ENCODE measurements at places on chromosomes 1 and 21.
A peak's percentile ranks its signal among the peaks of the same experiment; 100 is the strongest.

- DNase-seq, result no peak
Measured at GRCh38 chr21:34762786-34763185, 94.0 kb downstream of the CLIC6 start.

DNA sequence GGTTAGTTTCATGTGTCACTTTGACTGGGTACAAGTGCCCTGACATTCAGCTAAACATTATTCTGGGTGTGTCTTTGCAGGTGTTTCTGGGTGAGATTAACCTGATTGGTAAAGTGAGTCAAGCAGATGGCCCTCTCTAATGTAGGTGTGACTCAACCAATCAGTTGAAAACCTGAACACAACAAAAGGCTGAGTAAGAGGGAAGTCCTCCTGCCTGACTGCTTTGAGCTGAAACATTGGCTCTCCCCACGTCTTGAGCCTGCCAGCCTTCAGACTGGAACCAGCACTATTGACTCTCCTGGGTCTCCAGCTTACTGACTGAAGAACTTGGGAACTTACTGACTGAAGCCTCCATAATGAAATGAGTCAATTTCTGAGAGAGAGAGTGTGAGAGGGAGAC is 70.0 kb upstream of the C21orf91 start:
- no peak for DNase-seq

- no peak for DNase-seq
Measured at GRCh38 chr1:203632941-203633340, 6.3 kb downstream of the ATP2B4 start.

GRCh38 chr1:113194846-113195830 is 122.1 kb downstream of the LRIG2 start:
- DNase-seq, result peak; percentile 28

GRCh38 chr1:14598498-14599182 is at the start of gene KAZN:
Gene KAZN, plus strand, starts transcription at chr1:14598685.
- DNase-seq, result peak; percentile 40

GRCh38 chr1:112674986-112675727 is 698 bp downstream of the MOV10 start:
- peak; percentile 57 for DNase-seq

GRCh38 chr1:212315907-212316306 is 30.7 kb downstream of the PPP2R5A start:
- no peak for DNase-seq

- DNase-seq, result no peak
Measured at GRCh38 chr1:201090541-201090940, 21.7 kb downstream of the CACNA1S start.

GRCh38 chr1:160436966-160437365 is 36.6 kb downstream of the VANGL2 start:
- no peak for DNase-seq

- DNase-seq, result no peak
Measured at GRCh38 chr1:154629061-154629674, 21.2 kb upstream of the ADAR start.

GRCh38 chr1:18178111-18178510 is 70.5 kb downstream of the IGSF21 start:
- no peak for DNase-seq

GRCh38 chr1:183958958-183959357 is 78.6 kb downstream of the COLGALT2 start:
- no peak for DNase-seq

GRCh38 chr1:184407816-184408510 is 21.1 kb downstream of the C1orf21 start:
- DNase-seq, result no peak

GRCh38 chr1:174954073-174954460 is 45.7 kb upstream of the CACYBP start:
- DNase-seq, result no peak

GRCh38 chr1:198856601-198857000 is 217.8 kb downstream of the PTPRC start:
- no peak for DNase-seq

DNA sequence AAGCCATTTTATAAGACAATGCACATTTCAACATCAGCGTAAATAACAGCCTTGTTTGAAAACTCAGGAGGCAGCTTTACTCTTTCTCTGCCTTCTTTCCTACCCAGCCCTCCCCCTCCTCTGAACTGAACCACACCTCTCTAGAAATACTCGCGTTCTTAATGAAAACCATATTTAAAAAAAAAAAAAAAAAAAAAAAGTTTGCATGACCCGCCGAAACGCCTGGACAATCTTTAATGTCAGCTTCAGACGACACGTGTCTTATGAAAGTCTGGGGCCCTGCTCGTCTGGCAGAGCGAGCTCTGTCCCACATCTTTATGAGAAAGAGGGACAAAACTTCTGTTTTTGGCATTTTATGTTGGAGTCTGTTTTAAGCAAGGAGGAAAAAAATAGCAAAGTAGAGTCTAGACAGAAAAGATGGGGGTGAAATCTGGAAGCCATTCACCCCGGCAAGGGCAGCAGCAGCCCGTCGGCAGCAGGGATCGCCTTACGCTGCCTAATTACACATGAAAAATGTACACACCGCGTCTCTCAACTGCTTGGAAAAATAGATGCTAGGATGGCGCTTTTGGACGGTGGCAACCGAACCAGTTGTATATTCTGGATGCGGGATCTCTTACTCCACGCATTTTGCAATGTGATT is 130.4 kb upstream of the ETS2 start:
- DNase-seq, result no peak

- DNase-seq, result no peak
Measured at GRCh38 chr1:230825761-230826160, 42.6 kb downstream of the C1orf198 start.

- no peak for DNase-seq
Measured at GRCh38 chr1:106360252-106360651, 696.2 kb upstream of the PRMT6 start.

DNA sequence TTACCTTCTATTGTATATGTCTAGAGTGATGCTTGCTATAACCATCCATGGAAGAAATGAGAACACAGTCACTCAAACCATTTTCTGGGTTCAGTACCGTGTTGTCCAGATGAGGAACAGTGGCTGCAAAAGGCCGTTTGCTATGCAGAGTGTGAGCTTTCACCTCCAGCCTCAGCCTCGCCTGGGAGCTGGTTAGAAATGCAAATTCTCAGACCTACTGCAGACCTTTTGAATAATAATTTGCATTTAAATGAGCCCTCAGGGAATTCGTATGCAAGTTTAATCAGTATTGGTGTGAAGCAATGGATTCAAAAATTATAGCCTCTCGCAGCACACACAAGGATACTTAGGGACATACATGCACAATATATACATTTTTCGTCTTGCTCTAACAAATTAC is 24.1 kb downstream of the KCNJ15 start:
- DNase-seq, result no peak

DNA sequence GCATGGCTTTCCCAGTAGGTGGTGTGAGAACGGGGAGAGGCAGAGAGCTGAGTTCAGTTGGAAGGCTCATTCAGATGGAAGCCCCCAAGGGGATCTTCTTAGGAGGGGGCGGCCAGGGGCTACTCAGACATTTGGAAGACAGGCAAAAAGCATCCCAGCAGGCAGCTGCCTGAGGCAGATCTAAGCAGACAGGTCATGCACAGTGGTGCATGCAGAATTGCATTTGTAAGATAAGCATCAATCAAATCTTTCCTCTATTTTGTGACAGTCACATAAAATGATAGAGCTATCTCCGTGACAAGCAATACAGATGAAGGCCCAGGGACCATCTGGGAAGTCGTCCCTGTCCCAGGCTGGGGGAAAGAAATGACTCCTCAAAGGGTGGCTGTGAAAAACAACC is 3.8 kb downstream of the RAB3B start:
- no peak for DNase-seq

- no peak for DNase-seq
Measured at GRCh38 chr21:18382141-18382540, 21.4 kb downstream of the TMPRSS15 start.

DNA sequence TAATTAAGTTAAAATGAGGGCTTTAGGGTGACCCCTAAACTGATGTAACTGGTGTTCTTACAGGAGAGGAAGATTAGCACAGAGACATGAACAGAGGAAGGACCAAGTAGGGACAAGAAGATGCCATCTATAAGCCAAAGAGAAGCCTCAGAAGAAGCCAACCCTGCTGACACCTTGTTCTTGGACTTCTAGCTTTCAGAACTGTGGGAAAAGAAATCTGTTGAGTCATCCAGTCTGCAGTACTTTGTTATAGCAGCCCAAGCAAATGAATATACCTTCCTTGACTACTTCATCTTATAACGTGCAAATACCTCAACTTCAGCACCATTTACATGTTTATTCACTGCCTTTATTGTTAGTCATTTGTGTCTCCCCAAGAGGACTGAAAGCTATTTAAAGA is 3.4 kb downstream of the ZBTB21 start:
- no peak for DNase-seq

DNA sequence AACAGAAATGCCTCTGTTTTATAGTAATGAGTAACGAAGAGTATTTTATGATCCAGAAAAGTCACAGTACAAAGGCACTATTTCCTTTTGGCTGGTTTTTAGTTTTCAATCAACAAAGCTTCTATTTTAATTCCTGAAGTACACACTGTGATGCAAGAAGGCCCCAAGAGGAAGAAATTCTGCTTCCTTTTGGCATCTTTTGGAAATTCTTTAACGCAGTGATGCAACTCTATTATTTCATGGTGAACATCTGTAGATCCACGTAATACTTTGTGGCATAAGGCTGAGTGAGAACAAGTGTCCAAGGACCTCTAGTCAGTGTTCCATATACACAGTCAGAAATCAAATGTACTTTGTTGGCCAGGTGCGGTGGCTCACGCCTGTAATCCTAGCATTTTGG is 137.5 kb downstream of the TGFB2 start:
- no peak for DNase-seq

DNA sequence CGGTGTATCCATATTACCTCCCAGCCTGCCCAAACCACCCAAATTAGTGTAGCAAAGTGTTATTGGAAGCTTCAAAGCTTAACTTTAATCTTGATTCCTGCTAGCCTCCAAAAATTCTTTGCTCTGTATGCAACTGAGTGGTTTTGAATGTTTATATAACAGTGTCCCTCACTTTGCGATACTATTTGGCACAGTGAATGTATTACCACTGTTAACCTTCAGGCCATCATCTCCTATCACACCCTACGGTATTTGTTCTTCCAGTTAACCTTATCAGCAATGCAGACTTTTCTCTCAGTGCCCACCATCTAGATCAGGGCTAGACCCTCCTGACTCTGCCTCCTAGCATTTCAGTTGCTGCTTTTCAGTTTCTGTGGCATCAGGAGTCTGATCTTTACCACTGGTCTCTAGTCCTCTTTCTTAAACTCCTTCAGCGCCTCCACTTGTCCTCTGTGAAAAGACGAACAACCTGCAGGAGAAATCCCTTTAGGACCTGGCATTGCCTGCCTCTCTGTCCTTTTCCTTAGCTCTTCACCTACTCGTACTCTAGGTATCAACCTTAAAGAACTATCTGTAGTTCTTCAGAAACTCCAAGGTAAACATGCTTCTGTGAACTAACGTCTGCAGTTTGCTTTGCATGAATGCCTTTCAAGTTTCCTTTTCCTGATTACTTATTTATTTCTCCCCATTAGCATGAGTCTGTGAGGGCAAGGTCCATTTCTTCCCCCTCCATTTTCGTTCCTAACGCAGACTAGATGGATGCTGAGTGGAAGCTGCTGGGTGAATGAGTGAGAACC is 71.7 kb downstream of the SNX7 start:
- DNase-seq, result no peak

DNA sequence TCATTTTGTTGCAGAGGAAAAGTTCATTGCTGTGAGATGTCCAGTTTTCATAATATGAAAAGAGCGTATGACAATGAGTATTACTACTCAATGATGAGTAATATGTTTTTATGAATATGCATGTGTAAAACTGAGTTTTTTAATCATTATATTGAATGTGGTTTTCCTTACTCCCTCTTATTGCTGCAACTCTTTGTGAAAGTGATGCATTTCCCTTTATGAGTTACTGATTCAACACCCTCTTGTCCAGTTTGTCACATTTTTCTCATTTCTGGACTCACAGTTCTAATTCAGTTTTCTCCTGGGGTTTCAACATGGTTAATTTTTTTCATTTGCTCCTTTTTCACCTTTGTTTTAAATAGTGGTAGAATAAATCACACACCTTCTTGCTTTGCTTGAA is 35.2 kb upstream of the KCNJ15 start:
- no peak for DNase-seq

DNA sequence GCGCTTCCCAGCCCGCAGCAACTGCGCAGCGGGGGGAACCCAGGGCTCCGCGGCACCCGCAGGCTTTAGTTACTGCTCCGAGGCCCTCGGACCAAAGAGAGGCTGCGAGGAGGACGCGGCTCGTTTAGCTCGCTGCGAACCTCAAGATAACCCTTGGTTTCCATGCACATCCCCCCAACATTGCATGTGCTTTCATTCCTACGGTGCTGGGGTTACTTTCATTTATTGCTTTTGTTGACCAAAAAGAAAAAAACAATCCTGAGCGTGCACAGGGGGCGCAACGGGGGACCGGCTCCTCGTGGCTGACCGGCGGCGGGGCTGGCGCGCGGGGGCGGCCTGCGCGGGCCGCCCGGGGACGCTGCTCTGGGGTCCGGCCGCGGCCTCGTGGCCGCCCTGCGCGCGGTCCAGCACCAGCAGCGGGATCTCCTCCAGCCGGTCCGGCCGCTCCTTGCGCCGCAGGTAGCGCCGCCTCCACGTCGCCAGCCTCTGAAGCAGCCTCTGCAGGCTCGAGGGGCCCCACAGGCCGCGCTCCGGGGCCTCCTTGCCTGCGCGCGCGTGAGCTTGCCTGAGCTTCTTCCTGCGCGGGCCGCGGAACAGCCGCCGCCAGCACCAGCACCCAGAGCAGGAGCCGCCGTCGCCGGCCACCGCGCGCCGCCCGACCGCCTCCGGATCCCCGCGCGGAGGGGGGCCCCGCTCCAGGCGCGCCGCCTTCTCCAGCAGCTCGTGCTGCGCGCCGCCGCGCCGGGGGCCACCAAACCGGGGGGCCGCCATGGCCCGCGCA is 77.4 kb downstream of the DESI2 start:
- DNase-seq, result peak; percentile 36

GRCh38 chr1:164064501-164064900 is 494.5 kb upstream of the PBX1 start:
- no peak for DNase-seq

- DNase-seq, result no peak
Measured at GRCh38 chr1:157882580-157882979, 41.0 kb upstream of the CD5L start.

DNA sequence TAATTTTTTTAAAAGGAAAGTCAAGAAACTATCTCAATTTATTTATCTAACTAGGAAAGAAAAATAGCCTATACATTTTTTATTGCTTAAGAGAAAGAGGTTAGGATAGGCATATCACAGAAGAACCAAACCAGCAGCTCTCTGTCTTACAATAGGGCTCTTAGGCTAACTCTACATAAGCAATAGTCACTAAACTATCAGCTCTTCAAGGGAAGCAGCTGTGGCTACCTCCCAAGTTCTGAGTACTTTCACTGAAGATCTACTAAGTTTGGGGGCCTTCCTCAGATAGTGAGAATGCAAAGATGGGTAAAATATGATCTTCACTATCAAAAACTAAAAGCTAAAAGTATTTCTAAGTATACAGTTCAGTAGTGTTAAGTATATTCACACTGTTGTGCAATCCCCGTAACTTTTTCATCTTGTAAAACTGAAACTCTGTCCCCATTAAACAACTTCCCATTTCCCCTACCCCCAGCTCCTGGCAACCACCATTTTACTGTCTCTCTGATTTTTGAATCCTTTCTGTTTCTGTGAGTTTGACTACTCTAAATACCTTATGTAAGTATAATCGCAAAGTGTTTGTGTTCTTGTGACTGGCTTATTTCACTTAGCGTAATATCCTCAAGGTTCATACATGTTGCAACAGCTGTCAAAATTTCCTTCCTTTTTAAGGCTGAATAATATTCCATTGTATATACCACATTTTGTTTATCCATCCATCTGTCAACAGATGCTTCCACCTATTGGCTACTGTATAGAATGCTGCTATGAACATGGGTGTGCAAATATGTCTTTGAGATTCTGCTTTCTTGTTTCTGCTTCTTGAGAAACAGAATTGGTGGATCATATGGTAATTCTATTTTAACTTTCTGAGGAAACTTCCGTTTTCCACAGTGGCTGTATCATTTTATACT is 73.3 kb downstream of the ACBD6 start:
- DNase-seq, result no peak
